Fibroblast of the conjunctiva (primary cell): ENCODE measurements at places on chromosomes 6 and 20.

DNA sequence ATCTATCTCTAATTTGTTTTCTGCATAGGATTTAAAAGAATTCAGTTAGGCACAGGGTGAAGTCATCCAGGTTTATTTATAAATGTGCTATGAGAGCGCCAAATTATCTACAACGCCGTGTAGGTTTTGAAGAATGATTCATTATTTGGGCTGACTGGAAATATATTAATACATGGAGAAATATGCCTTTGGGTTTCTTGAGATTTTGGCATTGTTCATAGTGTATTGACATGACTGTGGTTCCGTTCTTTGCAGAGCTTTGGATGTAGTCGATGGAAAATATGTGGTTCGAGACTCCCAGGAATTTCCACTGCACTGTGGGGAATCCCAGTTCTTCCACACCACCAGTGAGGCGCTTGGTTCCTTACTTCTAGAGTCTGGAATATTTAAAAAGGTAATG lies 90.9 kb downstream of the CRYBG1 start:
- no peak for DNase-seq

GRCh38 chr20:47454298-47455132 lies 47.2 kb upstream of the NCOA3 start:
- no peak for DNase-seq

GRCh38 chr20:58360936-58361335 lies 28.1 kb upstream of the VAPB start:
- no peak for DNase-seq

DNA sequence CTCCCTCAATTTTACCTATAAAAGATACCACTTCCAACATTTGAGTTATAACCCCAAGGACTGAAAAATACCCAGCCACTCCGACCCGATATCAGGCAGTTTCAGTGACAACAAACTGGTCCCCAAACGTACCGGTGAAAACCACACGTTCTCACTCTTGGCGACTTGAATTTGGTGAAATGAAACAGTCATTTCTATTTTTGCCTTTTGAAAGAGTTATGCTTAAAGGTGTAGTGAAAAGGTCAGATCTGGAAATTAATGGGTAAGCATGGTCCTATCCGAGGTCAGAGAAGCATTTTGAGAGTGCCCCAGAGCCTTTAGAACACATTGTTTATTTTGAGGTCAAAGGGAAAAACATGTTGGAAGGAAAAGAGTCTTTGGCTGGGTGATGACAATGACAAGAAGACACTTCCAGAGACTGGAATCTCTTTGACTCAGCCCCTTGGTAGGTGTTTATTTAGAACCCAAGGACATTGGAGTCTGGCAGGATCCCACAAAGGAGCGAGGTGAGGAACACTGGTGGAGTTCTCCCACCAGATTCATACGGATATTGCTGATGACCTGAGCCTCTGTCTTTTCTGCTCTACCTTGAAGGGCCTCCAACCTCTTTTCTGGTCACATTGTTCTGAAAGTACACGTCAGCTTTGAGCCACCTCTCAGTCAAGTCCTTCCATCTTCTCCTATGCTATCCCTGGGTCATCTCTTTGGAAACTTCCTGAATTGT lies 235.0 kb downstream of the GMPR start:
- no peak for DNase-seq

DNA sequence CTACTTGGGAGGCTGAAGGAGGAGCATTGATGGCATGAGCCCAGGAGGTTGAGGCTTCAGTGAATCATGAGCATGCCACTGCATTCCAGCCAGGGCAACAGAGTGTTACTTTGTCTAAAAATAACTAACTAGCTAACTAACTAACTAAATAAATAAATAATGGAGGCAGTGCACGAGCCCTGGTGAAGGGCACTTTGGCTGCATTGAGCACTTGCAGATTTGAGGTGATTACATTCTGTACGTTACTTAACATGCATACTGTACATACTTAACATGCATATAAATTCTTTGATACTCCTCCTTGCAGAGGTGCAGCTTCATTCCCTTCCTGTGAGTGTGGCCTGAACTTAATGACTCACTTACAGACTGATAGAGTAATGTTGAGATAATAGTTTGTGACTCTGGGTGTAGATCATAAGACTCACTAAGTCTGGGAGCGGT lies 10.7 kb downstream of the HLA-A start:
- no peak for DNase-seq

GRCh38 chr20:25858495-25859425 lies 162.1 kb upstream of the ZNF337 start:
- no peak for DNase-seq

DNA sequence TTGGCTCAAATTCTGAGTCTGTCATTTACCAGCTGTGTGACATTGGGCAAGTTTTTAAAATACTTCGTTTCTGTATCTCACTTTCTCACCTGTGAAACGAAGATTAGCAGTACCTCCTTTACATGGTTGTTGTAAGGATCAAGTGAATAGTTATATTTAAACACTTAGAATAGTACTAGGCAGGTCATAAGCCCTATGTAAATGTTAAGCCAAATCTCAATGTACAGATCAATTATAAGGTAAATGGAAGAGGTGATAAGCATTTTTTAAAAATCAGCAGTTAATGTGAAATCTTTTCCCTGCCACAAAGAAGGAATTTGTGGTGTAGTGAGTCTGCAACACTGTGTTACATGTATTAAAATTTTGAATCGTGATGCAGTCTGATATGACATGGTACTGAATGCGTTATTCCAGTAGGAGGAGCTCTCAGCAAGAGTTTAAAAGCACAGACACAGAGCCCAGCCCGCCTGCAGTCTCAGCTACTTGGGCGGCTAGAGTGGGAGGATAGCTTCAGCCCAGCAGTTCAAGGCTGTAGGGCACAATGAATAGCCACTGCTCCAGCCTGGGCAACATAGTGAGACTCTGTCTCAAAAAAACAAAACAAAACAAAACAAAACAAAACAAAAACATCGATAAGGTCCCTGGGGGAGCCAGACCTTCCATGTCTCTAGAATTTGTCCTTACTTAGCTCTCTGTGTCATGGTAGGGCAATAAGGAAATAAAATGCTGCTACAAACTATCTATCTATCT lies 46.0 kb downstream of the GTF2H5 start:
- peak; percentile 78 for DNase-seq

- DNase-seq: no peak
Observed at GRCh38 chr20:35232575-35232974, 6.1 kb downstream of the MMP24 start.

- DNase-seq: no peak
Observed at GRCh38 chr6:145069966-145070365, 665.4 kb downstream of the EPM2A start.

DNA sequence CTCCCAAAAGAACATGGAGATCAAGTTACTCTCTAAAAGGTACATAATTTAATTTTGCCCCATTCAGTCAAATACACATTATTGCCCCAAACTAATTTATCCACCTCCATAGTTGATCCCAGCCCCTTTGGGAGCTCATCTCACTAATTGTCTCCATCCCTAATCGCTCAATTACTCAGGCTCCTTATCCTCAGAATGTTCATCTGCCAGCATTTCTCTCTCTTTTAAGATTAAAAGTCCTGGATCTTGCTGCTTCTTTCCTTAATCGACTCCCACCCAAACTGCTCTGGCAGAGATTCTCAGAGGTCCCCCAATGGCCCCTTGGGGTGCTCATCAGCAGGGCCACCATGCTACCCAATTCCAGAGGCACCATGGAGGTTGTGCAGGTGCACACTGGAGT lies 18.4 kb upstream of the NNAT start:
- no peak for DNase-seq

- DNase-seq: no peak
Observed at GRCh38 chr6:14524319-14524718, 406.7 kb downstream of the CD83 start.

- DNase-seq: no peak
Observed at GRCh38 chr20:40746251-40746650, 57.2 kb upstream of the MAFB start.

DNA sequence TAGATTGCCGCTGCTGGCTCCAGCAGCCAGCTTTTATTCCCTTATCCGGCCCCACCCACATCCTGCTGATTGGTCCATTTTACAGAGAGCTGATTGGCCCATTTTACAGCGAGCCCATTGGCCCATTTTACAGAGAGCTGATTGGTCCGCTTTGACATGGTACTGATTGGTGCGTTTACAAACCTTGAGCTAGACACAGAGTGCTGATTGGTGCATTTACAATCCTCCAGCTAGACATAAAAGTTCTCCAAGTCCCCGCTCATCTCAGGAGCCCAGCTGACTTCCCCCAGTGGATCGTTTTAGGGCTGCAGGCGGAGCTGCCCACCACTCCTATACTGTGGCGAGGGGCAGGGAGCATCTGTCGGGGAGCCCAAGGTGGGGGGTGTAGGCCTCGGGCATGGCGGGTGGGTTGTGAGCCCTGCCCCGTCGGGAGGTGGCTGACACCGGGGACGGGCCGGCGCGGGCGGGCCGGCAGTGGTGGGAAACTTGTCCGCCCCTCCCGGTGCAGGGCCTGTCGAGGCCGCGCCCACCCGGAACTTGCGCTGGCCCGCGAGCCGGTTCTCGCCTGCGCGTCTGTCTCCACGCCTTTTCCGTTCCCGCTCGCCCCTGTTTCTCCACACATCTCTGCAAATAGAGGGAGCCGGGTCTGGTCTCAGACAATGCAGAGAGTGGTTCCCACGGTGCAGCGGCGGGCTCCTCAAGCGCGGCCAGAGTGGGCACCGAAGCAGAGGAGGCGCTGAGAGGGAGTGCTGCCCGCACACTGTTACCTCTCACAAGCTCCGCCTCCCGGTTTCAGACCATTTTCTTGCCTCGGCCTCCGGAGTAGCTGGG lies 86.1 kb upstream of the STMND1 start:
- DNase-seq: no peak

GRCh38 chr20:64268174-64268573 lies 12.6 kb downstream of the PCMTD2 start:
- no peak for DNase-seq

- DNase-seq: no peak
Observed at GRCh38 chr6:163688739-163689362, 274.3 kb downstream of the QKI start.

GRCh38 chr20:20499439-20499838 lies 131.5 kb downstream of the INSM1 start:
- no peak for DNase-seq

- no peak for DNase-seq
Observed at GRCh38 chr20:4891997-4892396, 109.3 kb downstream of the SLC23A2 start.

DNA sequence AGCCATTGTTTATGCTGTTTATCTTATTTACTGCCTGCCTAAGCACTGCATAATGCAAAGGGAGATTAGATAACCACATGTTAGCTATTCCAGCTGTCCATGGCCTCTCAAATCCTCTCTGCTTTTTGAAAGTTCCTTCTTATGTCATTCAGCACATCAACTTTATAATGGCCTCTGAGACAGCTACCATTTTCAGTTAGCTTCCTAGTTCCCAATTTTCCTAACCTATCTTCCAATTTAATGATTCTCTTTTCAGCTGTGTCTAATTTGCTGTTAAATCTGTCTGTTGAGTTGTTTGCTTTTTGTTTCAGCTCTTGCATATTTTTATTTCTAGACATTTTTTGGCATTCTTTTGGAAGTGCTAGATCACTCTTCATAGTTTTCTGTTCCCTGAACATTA lies 173.4 kb upstream of the PLCB4 start:
- DNase-seq: no peak

DNA sequence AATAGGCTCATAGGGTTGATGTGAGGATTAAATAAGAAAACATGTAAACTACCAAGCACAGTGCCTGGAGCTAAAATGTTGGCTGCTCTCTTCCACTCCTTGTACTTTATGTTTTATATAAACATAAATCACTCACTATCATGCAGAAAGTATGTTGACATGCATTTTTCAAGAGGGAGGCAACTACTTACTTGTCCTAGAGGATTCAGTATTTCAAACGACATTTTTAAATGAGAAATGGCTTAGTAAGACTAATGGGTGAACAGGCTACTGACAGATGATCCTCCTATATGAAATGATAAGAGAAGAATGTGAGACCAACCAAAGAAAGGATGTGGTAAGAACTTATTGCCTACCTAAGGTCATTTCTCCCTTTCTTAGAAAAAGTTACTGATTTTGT lies 21.0 kb downstream of the LATS1 start:
- DNase-seq: peak; percentile 29

DNA sequence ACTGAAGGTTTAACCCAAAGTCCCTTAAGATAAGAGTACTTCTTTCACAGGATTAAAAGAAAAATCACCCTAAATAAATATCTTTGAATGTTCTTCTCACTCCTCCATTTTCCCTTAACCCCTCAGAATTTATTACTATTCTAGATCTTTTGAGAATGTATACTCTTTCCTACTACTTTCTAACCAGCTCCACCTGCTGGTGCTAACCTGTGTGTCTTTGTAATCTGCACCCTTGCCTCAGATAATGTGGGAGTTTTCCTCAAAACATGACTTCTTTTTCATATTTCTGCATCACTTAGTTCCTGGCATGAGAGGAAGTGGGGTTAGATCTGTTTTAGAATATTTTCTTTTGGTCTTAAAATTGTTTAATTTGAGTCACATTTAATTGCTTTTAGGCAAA lies 394.2 kb downstream of the BMP2 start:
- no peak for DNase-seq

GRCh38 chr20:20022498-20022897 lies 5.3 kb downstream of the NAA20 start:
- no peak for DNase-seq

DNA sequence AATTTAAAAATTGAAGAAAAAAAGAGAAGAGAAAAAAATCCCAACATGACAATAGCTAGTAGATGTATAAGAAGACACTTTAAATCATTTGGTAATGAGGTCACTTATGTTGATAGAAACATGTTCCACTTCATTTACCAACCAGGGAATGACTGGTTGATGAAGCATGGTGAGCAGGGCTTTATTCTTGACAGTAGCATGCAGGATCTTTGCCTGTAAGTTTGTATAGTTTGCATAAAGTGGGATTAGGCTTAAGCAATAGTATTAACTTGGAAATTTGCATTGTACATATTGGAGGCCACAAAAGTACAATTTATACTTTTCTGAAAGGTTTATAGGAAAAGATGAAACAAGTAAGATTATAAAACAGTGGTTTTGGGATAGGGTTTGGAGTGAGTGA lies 67.0 kb downstream of the NOX3 start:
- DNase-seq: no peak

DNA sequence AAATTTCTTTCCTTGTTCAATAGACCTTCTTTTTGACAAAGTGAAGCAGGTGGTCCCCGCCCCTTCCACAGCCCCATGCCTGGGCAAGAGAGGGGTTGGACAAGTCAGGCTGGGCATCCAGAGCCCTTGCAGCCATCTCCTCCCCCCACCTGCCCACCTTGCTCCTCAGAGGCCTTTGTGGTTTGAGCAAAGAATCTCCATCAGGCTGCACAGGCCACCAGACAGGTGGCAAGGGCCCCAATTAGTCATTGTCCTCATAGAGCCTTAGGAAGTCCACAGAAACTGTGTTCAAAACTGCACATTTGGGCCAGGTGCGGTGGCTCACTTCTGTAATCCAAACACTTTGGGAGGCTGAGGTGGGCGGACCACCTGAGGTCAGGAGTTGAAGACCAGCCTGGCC lies 1.5 kb upstream of the MAPK13 start:
- DNase-seq: no peak

DNA sequence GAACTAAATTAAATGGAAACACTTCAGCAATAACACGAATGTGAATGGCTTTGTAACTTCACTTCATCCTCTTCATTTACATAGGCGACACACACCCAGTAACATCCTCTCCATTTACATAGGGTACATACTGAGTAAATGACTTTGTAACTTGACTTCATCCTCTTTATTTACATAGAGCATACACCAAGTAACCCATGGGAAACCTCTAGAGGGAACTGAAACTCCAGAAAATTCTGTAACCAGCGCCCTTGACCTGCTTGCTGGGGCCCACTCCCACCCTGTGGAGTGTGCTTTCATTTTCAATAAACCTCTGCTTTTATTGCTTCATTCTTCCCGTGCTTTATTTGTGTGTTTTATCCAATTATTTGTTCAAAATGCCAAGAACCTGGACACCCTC lies 81.6 kb upstream of the OPRM1 start:
- no peak for DNase-seq
